Omental fat pad (tissue), 4 donors: ENCODE measurements at places on chromosomes 1 and 21.

DNA sequence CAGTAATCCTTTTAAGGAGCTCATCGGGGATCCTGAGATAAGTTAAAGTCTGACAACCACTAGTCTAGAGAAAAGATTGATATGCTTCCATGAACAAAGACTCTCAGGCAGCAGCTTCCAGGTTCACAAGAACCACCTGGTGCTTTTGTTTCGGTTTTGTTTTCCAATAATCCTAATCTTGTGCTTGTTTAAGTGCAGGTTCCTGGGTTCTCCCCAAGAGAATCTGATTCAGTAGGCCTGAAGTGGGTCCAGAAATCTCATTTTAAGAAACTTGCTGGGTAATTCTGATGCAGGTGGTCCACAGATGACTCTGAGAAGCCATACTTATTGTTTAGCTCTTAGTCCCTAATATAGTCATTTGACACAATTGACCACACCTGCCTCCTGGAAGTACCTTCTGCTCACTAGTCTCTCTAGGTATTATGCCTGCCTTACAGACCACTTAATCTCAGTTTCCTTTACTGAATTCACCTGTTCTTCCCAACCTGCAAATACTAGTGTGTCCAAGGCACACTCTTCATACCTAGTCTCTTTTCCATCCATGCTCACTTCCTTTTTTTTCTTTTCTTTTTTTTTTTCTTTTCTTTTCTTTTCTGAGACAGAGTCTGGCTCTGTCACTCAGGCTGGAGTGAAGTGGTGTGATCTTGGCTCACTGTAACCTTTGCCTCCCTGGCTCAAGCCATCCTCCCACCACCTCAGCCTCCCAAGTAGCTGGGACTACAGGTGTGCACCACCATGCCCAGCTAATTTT is 20.5 kb upstream of the FRRS1 start:
- no peak for DNase-seq

GRCh38 chr1:44724296-44724954 is 6.5 kb downstream of the RNU5D-1 start:
- DNase-seq: no peak

DNA sequence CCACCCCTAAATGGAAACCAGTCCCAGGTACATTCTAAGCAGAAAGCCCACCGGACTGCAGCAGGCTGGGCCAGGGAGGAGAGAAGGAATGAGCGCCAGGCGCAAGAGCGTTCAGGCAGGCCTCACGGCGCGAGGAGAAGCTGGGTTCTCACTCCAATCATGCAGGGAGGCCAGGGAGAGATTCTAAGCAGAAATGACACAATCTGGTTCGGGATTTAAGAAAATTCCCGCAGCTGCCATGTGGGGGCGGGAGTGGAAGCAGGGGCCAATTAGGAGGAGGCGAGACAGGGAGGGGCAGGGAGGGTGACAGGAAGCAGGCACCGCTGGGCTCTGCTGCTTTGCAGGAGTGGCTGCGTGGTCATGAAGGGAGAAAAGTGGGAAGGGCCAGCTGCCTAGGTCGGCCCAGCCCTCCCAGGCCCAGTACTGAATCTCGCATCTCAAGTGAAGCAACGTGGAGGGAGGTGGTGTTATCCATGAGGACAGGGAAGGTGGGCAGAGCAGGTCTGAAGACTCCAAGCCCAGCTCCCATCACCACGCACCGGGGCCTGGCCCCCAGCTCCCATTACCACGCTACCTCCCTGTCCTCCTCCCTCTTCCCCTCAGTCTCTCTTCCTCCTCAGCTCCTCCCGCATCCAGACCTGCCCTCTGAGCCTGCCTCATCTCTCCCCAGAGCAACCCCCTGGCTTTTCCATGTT is 11.8 kb downstream of the NPHP4 start:
- DNase-seq: no peak

GRCh38 chr1:195909061-195909460 is 699.2 kb downstream of the KCNT2 start:
- DNase-seq: no peak

- no peak for DNase-seq
These were observed 1.6 kb upstream of the PANK4 start for GRCh38 chr1:2528016-2528415.

- DNase-seq: no peak
These were observed 7.4 kb downstream of the GJA4 start for GRCh38 chr1:34800214-34800613.

DNA sequence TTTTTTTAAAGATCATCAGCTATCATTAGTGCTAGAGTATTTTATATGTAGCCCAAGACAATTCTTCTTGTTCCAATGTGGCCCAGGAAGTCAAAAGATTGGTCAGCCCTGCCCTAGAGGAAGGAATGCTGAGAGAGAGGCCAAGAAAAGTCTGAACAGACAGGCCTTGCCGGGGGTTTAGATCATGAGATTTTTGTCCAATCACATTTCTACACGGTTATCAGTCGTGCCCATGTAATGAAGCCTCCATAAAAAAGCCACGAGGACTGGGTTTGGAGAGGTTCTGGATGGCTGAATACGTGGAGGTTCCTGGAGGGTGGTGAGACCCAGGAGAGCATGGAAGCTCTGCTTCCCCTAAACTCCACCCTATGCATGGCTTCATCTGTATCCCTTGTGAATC is 24.3 kb upstream of the ENO1 start:
- no peak for DNase-seq

- no peak for DNase-seq
These were observed 13.8 kb downstream of the SLC35E2B start for GRCh38 chr1:1678581-1679380.

DNA sequence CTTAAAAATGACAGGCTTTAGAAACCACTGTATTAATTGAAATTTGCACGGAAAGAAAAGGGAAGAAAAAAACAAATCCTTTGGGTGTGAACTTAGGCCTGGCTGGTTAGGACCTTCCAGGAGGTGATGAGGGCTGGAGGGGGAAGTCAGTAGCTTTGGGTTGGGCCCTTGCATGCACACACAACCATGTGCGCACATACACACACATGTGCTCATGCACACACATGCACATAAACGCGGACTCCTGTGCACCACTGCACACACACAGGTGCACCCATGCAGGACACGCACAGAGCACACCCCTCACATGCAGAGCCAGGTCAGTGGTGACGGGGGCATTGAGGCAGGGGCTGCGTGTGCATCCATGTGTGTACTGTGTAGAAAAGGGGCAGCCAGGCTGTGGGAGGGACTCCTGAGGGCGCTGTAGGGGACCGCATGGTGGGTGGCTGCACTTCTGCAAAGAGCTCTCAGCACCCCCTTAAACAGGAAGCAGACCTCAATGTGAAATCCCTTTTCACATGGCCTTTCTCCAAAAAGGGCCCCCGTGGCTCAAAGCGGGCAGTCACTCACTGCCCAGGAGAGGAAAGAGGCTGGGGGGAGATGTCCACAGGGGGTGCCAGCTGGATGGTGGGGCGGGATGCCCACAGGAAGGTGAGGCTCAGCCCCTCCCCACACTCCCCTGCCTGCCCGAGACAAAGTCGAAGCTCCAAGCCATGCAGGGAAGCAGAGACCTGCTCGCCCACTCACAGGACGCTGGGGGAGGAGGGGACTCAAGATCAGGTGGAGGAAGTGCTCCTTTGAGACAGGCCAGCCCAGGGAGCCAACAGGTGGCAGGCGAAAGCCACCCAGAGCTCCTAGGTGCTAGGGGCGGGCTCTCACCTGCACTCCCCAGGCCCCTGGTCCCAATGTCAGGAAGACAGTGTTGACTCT is 95.2 kb downstream of the ITPKB start:
- DNase-seq: no peak

DNA sequence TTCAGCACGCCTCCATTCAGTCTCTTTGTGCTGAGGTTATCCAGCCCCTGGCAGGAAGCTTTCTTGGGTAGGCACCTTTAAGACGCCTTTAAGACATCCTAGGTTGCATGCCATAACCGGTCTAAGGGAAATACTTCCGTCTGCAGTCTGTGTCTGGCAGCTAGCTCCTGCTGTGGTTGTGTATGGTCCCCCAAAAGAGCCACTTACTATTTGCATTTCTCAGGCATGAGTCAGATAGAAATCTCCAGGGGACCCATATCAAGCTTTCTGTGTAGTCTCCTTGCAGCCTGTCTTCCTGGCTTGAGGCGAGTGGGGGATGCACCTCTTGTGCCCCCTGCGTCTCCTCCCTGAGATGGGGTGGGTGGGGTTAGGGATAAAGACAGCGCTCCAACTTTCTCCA is 10.0 kb upstream of the RYR2 start:
- DNase-seq: no peak

GRCh38 chr1:7608628-7609305 is 162.3 kb upstream of the VAMP3 start:
- DNase-seq: no peak

GRCh38 chr1:57089855-57090254 is 124.0 kb upstream of the C8B start:
- no peak for DNase-seq

DNA sequence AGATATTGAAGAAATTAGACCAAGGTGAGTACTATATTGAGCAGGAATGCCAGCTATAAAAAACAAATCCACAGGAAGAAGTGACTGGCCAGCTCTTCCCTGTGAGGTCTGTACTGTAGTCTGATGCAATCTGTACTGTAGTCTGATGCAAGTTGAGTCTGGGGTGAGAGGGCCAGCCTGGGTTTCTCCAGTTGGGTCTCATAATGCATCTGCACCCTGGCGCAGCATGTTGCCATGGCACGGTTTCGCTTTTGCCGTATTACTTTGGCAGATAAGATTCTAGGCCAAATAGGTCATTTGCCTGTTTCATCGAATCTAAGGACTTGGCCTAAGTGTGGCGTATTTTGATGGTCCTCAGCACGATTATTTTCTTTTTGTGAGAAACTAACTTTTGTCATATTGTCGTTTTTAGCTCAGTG is 24.4 kb upstream of the PGD start:
- DNase-seq: no peak

- no peak for DNase-seq
These were observed 1.7 kb downstream of the NR5A2 start for GRCh38 chr1:200029035-200029821.

DNA sequence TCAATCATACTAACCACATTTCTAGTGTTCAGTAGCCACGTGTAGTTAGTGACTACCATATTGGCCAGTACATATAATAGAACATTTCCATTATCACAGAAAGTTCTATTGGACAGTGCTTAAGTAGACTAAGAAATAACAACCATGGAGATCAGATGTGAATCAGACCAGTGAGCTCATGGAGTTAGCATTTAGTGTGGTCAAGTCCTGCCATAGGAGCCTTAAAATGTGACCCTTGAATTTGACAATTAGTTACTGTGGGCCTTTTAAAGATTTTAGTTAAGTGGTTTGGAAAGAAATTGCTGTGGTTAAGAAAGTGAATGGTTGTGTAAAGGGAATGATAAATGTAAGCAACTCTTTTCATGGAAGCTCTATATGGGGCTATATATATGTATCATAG is 123.4 kb downstream of the POU2F1 start:
- DNase-seq: no peak

DNA sequence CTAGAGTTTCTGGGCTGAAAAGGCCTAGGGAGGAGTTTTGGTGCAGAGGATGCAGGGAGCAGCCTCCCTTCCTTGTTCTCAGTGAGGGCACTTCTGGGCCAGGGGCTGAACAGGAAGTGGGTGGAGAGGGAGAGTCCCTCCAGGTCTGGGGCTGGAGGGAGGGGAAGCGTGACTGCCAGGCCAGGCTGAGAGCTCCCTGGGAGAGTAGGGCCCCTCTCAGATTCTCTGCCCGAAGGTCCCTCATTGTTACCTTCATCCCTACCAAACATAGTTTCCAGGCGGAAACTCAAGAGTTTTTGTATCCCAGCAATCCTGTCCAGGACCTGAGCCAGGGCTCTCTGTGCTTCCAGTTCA is 36.8 kb downstream of the CITED4 start:
- no peak for DNase-seq

GRCh38 chr21:32184065-32184464 is 94.8 kb downstream of the MIS18A start:
- no peak for DNase-seq

GRCh38 chr1:45974541-45975269 is 157.7 kb downstream of the PIK3R3 start:
- DNase-seq: no peak

GRCh38 chr1:22225858-22226589 is 83.1 kb upstream of the WNT4 start:
- DNase-seq: no peak

- DNase-seq: no peak
These were observed 32.9 kb upstream of the CLDN8 start for GRCh38 chr21:30248844-30249243.

- DNase-seq: no peak
These were observed 28.9 kb downstream of the ODR4 start for GRCh38 chr1:186404454-186405051.

GRCh38 chr1:54105736-54106269 is 47.0 kb downstream of the CDCP2 start:
- DNase-seq: no peak

DNA sequence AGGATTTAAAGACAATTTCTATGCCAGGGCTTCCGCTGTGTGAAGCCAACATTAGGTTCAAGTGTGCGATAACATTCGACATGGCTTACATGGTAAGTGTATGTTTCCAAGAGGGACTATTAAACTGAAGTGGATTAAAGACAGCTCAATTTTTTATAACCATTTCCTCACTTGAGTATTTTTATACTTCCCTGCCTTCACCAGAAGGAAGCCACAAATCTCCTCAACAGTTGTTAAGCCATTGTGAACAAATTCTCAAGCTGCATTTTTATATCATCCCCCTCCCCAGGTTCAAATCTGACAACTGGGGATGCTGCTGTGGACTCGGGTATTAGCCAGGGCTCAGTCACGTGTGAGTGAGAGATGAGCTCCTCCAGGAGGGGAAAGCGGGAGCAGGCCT is 116.3 kb downstream of the RHOU start:
- DNase-seq: no peak

- DNase-seq: no peak
These were observed 243 bp downstream of the C1orf21 start for GRCh38 chr1:184387069-184387475.

- no peak for DNase-seq
These were observed 1183.7 kb upstream of the PRMT6 start for GRCh38 chr1:105872817-105873216.

GRCh38 chr1:46062651-46063319 is 69.6 kb downstream of the PIK3R3 start:
- no peak for DNase-seq

DNA sequence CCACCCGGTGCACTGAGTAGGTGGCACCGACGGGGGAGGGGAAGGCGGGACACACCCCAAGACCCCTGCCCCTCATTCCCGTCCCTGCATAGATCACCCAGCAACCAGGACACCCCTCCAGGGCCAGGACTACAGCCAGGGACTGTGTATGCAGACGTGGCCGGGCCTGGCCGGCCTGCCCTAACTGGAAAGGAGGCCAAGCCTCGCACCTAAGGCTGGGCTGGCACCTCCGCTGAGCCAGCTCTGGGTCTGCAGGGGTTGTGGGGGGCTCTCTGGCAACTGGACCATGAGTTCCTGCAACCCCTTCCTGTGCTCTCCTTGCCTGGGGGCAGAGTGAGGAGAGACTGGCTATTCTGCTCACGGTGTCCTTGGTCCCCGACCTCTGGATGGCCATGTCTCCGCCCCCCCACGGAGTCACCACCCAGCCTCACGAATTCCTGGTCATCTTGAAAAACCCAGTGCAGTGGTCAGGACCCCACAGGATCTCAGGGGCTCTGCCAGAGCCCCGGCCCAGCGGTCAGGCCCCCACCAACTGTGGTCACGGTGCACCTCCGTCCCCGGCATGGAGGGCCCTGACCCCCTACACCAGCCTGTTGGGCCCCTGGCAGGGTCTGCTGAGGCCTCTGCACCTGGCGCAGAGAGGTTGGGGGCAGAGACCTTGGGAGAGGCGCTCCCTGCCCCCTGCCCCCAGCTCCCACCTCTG is 1.1 kb upstream of the FNDC10 start:
- no peak for DNase-seq
